ENCODE measurements at places on chromosomes 2 and 18. TPM values are rescaled to one million over a fixed set of nuclear protein-coding genes. Genes with fewer than 3 reads are reported as not detected.

- no peak for DNase-seq
Measured at GRCh38 chr2:191311627-191312026, 66.4 kb downstream of the MYO1B start.

Gene HOXD1
- total RNA-seq, result not detected

GRCh38 chr2:232435805-232436204 is 20.1 kb upstream of the ALPI start:
- DNase-seq, result no peak

Gene LAMA1
- not detected for total RNA-seq

GRCh38 chr2:71664161-71664560 is 210.8 kb downstream of the DYSF start:
- no peak for DNase-seq

DNA sequence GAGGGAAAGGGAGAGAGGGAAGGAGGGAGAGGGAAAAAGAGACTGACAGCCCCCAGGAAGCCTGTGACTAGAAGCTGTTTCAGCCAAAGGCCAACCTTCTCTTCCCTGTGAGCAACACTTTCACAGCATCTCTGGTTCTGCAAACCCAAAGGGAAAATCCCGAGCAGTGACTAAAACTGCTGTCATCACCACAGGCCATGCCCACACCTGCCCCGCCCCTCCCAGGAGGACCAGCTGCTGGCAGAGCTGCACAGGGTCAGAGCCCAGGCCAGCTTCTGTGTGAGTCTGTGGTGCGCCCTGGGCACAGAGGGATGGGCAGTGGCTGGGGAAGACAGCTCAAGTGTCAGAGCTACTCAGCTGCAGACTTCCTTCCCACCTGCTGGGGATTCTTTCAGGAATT is 64.9 kb upstream of the OTOS start:
- peak; percentile 36 for DNase-seq

Gene CHRNG
- not detected for total RNA-seq

- no peak for DNase-seq
Measured at GRCh38 chr2:148577845-148578492, 66.6 kb upstream of the EPC2 start.

DNA sequence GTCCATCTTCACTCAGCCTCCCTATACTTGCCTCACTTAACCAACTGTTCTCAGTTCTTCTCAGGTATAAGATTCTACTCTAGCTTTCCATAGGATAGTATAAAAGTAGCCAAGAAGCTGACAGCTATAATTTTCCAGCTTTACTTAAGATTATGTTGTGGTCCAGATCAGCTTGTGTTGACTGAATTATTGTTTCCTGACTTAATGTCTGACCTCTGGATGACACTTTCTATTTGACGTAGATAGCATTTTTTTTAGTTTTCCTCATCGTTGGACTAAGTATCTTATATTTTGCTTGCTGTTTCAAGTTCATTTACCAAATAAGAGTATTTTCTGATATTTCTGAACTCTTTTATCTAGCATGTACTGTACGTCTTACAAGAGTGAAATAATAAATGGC is 1272.5 kb upstream of the CDH2 start:
- DNase-seq, result no peak

Gene C2orf78
- not detected for total RNA-seq
